ENCODE measurements at places on chromosomes 3 and 15.

DNA sequence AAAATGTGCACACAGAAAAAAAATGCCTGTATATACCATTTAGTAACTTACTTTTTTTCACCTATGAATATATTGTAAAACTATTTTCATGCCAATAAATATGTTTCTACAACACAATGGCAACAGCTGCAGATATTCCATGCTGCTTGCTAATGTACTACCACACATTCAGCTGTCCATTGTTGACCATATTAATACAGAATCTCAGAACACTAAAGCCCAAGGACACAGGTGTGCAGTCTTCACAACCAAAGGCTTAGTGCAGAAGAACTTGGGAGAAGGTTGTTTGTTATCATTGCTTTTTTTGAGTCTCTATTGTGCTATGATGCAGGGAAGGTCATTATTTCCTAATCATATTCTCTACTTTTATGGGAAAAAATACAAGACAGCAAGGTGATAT lies 79.6 kb downstream of the DIPK2A start:
- no peak for DNase-seq

GRCh38 chr3:76943058-76943457 lies 96.8 kb upstream of the ROBO2 start:
- DNase-seq = no peak

DNA sequence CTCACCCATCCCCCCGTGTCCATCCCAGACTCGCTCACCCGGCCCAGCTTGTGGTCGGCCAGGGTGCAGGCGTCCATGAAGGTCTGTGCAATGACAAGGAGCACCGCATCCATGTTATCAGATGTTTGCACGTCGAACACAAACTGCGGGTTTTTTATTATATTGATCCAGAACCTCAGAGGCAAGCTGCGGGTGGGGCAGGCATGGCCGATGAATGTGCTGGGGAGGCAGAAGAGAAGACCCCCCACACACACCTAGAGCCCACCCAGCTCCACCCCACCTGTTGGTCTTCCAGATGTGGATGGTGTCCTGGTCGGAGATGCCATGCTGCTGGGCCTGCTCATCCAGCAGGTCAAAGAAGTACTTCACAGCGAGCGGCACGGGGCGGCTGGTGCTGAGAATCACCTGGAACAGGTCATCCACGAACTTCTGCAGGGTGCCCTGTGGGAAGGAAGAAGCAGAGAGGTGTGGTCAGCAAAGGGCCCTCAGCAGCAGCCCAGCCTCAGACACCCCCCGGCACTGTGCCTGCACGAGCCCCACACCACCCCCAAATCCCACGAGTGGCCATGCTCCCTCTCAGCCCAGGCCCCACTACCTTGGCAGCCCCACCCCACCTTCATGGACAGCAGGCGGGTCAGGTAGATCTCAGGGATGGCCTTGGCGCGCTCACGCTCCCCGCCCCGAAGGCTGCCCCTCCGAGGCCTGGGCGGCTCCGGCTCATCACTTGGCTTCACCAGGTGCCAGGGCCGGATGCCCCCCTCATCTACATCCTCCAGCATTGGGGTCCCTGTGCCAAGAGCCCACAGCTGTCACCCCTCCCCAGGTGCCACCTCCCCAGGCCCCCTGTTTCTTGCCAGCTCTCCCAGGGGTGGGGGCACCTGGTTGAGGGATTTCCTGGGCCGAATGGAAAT lies 20.3 kb downstream of the PLXNB1 start:
- DNase-seq = no peak

DNA sequence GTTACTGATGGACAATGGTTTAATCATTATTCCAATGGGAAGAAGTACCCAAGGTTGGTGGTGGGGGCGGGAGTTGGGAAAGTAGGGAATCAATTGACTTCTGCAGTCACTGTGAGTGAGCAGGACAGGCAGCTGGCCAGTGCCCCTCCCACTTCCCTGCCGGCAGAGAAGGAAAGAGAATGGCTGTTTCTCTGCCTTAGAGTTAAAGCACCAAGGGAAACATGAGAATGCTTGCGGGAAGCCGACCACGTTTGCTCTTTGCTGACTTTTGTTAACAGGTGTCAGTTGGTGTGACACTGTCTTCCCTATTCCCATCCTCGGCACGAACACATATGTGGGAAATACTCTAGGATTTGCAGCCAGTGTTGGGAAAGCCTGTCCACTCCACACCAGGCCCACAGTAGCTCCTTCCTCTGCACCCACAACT lies 33.5 kb upstream of the MFSD1 start:
- DNase-seq = no peak

DNA sequence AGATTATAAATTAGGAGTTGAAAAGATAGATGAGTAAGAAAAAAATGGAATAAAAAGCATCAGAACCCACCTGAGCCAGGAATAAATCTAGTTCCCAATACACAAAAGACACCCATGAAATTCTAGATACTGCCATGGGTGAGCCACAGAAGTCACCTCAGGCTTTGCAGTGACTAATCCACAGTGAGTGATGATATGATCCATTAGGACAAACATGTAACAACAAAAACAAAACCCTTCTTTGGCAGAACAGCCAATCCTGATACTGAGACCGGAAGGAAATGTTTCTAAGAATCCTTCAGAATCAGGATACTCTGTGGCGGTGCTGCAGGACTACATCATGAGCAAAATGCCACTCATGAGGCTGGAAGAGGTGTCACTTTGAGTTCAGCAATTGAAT lies 15.0 kb upstream of the MINDY4B start:
- no peak for DNase-seq

- no peak for DNase-seq
These were observed 760.1 kb upstream of the CFAP20DC start for GRCh38 chr3:59809710-59810444.

DNA sequence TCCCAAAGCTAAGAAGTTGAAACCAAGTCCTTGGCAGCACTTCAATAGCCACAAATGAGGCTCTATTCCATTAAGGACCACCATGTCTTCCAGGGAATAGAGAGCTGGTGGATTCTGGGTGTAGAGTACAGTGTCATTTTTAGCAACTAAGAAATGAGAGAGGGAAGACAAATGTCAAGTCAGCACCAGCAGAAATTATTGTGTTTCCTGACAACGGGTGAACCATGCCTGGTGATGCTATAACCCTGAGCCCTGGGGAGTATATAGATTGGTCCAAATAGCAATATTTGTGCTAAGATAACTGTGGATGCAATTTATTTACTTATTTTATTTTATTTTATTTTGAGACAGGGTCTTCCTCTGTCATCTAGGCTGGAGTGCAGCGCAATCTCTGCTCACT lies 305.6 kb upstream of the WNT5A start:
- no peak for DNase-seq

GRCh38 chr15:26736502-26737248 lies 36.2 kb downstream of the GABRB3 start:
- DNase-seq = no peak

- no peak for DNase-seq
These were observed 4.9 kb upstream of the TBC1D5 start for GRCh38 chr3:17747174-17747889.

GRCh38 chr3:45568848-45569762 lies 25.4 kb upstream of the LIMD1 start:
- no peak for DNase-seq

- no peak for DNase-seq
These were observed 75.3 kb downstream of the SYNPR start for GRCh38 chr3:63353383-63353782.

- DNase-seq = no peak
These were observed 193.4 kb downstream of the PDZRN3 start for GRCh38 chr3:73431183-73431900.

DNA sequence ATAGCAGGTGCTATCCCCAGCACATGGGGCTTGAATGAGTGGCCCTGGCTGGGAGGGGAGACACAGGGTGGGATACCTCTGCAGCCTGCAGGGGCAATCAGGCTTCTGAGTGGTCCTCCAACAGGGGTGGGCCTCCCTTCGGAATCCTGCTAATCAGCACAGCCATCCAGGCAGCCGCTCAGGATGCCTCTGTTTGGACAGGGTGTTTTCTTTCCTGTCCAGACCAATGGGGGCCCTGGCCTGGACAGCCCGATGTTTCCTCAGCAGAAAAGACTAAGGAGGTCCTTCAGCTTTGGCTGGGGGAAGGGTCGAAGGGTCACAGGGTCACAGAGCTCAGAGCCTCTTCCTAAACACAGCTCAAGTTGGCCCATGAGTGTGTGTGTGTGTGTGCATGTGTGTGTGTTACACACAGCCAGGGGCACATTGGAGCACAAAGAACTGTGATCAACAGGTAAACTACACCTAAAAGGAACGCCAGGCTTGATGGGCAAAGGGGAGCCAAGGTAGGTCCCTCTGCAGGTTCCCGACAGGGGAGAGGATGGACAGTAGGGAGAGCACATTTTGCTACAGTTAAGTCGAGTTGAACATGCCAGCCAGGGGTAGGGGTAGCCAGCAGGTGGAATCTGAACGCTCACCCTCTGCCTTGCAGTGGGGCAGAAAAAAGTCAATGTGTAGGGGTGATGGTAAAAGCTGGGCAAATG lies 1.1 kb upstream of the HAPLN3 start:
- DNase-seq = no peak

- DNase-seq = no peak
These were observed 44.4 kb downstream of the EPHB1 start for GRCh38 chr3:134839422-134839821.

GRCh38 chr3:21877214-21877754 lies 126.3 kb upstream of the ZNF385D start:
- DNase-seq = no peak

DNA sequence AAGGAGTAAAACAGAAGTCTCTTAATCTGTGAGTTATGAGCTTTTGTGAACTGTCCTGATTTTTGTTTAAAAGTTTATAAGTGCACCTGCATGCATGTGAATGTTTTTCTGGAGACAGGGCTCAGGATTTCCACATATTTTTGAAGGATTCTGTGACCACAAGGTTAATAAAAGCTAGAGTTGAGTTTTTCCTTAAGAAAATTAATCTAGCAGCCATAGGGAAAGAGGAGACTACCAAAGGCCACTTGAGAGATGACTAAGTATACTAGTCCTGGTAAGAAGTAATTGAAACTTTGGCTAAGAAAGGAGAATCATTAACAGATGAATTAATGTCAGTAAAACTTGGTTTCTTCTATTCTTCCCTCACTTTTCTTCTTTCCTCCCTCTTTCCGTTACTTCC lies 176.8 kb upstream of the EPHA3 start:
- no peak for DNase-seq

GRCh38 chr3:190318666-190319065 lies 3.6 kb downstream of the CLDN1 start:
- DNase-seq = no peak

DNA sequence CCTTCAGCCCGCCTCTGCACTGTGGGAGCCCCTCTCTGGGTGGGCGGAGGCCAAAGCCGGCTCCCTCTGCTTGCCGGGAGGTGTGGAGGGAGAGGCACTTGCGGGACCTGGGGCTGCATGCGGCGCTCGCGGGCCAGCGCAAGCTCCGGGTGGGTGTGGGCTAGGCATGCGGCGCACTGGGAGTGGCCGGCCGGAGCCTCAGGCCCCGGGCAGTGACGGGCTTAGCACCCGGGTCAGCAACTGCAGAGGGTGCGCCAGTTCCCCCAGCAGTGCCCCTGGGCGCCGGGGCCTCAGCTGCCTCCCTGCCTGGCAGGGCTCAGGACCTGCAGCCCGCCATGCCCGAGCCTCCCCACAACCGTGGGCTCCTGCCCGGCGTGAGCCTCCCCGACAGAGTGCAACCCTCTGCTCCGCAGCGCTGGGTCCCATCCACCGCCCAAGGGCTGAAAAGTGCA lies 98.9 kb upstream of the POU1F1 start:
- no peak for DNase-seq

- no peak for DNase-seq
These were observed 13.0 kb upstream of the UBR1 start for GRCh38 chr15:43118829-43119228.

GRCh38 chr15:43025150-43025549 lies 80.7 kb downstream of the UBR1 start:
- DNase-seq = no peak

DNA sequence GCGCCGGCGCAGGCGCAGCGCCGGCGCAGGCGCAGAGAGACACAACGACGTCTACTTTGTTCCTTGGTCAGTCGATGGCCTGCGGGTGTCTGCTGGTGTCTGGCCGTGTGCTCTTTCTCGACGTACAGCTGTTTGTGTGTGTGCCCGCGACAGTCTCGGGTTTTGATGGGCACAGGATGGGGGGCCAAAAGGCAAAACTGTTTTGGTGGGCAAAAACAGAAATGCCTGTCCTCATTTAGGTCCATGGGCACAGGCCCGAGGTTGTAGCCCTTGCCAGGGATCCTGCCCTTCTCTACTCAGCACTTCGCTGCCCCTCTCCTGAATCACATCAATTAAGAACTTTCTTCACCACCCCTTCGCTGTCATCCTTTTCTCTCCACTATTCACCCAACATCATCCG lies 184.8 kb upstream of the CHL1 start:
- no peak for DNase-seq

GRCh38 chr3:135103917-135104316 lies 308.9 kb downstream of the EPHB1 start:
- DNase-seq = no peak

DNA sequence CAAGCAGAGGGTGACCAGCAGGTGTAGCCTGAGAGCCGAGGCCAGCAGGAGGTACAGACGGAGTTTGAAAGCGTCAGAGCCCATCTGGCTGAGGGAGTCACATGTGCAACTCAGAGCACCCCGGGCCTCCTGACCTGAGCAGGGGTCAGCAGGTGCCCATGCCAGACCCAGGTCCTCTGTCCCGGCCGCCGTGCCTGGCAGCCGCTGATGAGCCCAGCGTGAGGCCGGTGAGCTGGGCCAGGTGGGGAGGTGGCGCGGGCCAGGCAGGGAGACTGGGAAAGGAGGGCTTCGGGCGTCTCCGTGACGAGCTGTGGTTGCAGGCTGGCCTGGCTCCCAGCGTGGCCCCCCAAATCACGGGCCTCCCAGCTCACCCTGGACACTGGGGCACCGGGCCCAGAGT lies 130.9 kb downstream of the CHSY1 start:
- DNase-seq = no peak

DNA sequence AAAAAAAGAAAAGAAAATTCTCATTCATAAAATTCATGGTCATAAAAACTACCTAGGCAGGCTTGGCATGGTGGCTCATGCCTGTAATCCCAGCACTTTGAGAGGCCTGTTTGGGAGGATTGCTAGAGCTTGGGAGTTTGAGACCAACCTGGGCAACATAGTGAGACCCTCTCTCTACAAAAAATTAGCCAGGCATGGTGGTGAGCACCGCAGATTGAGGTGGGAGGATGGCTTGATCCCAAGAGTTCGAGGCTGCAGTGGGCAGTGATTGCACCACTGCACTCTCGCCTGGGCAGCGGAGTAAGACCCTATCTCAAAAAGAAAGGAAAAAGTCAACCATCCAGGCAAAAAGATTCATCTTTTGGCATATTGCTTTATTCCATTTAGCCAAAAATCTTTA lies 58.5 kb downstream of the MEIS2 start:
- DNase-seq = no peak

- no peak for DNase-seq
These were observed 55.8 kb upstream of the LMCD1 start for GRCh38 chr3:8445861-8446260.

- no peak for DNase-seq
These were observed 339.8 kb upstream of the WNT5A start for GRCh38 chr3:55826731-55827496.

- no peak for DNase-seq
These were observed 881.5 kb downstream of the VGLL3 start for GRCh38 chr3:86109434-86109833.
